ENCODE measurements at places on chromosomes 16 and 17. TPM values are rescaled to one million over a fixed set of nuclear protein-coding genes. Genes with fewer than 3 reads are reported as not detected.

DNA sequence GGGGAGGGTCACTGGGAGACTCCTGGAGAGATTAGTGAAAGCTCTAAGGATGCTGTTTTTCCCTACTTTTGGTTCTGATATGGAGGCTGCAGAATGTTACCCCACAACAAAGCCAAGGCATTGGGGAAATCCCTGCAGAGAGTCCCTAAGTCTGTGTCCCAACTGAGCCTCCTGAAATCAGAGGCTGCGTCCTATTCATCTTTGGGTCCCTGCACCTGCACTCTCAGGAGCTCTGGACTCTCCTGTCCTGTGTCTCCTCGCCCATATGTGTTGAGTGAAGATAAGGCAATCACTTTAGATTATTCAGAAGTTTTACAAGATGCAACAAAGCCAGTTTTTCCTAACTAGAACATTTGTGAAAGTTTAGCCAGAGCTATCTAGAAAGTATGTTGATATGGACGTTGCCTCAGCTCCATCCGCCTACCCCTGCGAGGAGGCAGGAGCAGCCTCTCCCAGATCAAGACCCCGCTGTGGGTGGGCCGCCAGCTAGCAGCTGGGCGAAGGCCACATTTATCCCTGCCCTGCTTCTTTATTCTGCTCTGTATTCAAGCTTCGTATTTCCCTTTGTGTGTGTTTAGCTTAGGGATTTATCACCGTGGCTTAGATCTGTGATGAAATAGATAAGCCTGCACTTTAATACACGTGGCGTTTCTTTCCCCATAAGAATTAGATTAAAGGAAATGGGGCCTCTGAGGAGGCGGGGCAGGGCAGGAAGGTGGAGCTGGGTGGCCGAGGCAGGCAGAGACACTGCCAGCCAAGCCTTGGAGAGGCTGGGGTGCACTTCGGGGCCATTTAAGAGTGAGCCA lies 37.4 kb downstream of the SHISA6 start:
- no peak for DNase-seq

The C1QTNF1 gene
- 1.5 TPM for total RNA-seq

- no peak for DNase-seq
Observed at GRCh38 chr17:64337676-64338075, 53.0 kb downstream of the PECAM1 start.

The ZNF205 gene
- total RNA-seq, result 29.2 TPM

DNA sequence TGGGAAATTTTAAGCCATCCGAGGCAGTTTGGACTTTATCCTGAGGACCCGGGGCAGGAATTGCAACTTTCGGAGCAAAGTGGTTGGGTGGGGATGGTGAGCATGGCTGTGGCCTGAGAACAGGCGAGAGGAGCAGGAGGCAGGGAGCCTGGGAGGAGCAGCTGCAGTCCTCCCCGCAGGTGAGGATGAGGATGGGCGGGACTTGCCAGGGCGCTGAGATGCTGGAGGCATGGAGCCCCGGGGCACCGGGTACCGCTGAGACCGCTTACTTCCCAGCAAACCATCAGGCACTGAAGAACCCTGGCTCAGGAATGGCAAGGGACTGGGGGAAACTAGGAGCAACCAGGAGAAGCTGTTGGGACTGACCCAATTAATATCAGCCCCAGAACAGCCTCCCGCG lies 210.8 kb downstream of the GSG1L start:
- DNase-seq, result no peak

The OMG gene
- 0.27 TPM for total RNA-seq

GRCh38 chr17:32609085-32609484 lies 122.3 kb downstream of the CDK5R1 start:
- DNase-seq, result peak; percentile 83

DNA sequence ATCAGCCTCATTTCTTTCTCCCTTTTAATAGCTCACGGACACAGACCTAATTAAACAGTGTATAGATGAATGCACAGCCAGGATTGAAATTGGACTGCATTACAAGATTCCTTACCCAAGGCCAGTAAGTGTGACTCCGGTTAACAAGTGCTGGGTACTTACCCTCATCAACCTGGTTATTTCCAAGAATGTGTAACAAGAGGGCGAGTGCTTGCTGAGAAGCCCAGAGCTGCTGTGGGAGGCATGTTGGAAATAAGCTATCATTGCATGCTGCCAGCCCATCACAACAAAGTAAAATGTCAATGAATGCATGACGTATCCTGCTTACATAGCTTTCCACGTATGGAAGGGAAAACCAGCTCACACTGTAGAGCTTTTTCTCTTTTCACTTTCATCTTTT lies 19.5 kb downstream of the LYRM1 start:
- no peak for DNase-seq

The NME3 gene
- 61.2 TPM for total RNA-seq

DNA sequence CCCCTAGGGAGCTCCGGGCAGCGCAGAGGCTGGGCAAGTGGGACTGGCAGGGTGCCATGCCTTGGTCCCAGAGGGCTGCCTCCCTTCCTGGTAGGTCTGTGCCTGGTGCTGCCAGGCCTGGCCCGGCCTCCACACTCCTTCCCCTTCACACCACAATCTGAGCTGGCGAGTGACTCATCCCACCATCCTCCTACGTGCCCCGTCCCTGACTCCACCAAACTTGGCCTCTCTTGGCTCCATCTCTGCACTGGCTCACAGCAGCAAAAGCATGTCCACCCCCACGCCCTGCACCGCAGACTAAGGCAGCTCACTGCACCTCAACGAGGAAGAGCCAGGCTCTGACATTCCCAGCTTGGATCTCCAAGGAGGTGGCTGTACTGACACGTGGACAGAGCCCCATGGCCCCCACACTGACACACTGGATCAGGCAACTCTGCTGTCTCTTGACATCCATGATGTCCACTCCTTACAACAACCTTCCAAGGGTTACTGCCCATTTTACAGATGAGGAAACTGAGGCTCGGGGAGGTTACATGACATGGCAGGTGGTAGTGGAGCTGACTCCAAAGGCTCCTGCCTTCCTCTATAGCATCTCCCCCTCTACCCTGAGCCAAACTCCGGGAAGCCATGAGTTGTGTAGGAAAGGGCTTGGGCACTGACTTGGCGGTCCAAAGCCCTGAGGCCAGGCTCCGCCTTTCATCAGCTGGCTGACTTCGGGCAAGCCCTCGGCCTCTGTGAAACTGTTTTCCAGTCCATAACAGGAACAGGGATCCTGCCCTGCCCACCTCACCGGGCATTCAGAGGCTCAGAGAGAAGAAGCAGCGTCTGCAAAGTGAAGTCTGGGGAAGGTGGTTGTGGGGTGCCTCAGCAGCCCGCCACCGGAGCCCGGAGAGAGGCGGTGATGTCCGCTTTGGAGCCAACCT lies 20.1 kb upstream of the KRT19 start:
- DNase-seq, result peak; percentile 92

Measured in myocyte (in vitro differentiated cells).